ENCODE measurements at places on chromosomes 5 and 9.

DNA sequence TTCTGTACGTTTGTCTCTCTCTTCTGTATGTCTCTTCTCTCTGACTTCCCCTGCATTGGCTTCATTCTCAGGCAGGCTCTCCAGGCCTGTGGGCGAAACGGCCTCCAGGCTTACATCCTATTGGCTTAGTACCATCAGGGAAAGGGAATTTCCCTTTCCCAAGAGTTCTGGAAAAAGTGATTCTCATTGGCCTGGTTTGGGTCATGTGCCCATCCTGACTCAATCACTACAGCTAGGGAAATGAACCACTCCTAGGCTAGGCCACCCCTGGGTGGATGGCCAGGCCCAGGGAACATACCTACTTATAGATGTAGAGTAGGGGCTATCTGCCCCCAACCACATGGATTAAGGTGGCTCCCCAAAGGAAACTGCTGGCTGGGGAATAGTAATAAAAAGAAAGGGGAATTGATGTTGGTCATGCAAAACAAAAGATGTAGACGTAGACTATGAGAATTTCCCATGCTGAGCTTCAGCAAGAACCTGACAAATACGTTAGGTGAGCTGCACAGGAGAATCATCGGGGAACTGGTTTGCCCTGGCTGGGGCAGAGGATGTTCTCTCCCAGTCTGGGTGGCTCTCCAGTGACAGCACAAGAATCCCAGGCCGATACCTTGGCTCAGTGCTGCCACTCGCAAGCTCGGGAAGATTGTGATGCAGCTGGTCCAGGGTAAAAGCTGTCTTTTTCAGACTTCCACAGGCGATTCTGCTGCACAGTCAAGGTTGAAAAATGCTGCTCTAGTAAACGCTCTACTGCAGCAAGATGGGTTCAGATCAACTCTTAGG lies 3.7 kb upstream of the EGR1 start:
- no peak for DNase-seq

GRCh38 chr5:130871346-130872086 lies 293.5 kb downstream of the HINT1 start:
- no peak for DNase-seq

GRCh38 chr5:17412760-17413671 lies 85.0 kb upstream of the TAF11L2 start:
- no peak for DNase-seq

DNA sequence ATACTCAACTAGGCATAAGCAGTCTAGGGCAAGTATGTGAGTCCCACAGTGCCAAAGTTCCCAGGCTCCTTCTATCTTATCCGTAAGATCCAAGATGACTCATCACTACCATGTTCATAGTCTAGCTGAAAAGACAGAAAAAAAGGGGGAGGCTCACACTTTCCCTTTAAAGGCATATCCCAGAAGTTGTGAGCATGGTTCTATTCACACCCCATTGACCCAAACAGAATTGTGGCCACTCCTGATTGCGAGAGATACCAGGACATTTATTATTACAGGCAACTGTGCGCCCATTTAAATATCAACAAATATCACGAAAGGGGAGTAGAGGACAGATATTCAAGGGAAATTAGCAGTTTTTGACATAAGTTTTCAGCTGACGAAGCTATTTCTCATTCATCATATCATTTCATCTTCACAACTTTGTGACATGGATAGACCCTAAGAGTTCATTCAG lies 8.1 kb upstream of the PFDN1 start:
- no peak for DNase-seq

GRCh38 chr5:58071566-58071965 lies 388.3 kb downstream of the PLK2 start:
- no peak for DNase-seq

GRCh38 chr9:88971131-88971960 lies 19.9 kb upstream of the S1PR3 start:
- DNase-seq = no peak

DNA sequence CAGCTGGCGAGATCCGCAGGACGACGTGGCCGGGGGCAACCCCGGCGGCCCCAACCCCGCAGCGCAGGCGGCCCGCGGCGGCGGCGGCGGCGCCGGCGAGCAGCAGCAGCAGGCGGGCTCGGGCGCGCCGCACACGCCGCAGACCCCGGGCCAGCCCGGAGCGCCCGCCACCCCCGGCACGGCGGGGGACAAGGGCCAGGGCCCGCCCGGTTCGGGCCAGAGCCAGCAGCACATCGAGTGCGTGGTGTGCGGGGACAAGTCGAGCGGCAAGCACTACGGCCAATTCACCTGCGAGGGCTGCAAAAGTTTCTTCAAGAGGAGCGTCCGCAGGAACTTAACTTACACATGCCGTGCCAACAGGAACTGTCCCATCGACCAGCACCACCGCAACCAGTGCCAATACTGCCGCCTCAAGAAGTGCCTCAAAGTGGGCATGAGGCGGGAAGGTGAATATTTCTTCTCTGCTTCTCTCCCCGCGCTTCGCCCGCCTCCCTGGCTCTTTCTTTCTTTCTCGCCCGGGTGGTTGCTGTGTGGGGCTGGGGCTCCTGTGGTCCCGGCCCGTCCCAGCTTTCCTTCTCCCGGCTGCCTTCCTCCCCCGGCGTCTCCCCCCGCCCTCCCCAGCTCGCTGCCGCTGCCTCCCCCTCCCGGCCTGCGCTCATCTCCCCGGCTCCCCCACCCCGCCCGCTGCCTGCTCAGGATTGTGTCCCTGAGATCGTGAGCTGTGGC lies 2.2 kb downstream of the NR2F1 start:
- no peak for DNase-seq

DNA sequence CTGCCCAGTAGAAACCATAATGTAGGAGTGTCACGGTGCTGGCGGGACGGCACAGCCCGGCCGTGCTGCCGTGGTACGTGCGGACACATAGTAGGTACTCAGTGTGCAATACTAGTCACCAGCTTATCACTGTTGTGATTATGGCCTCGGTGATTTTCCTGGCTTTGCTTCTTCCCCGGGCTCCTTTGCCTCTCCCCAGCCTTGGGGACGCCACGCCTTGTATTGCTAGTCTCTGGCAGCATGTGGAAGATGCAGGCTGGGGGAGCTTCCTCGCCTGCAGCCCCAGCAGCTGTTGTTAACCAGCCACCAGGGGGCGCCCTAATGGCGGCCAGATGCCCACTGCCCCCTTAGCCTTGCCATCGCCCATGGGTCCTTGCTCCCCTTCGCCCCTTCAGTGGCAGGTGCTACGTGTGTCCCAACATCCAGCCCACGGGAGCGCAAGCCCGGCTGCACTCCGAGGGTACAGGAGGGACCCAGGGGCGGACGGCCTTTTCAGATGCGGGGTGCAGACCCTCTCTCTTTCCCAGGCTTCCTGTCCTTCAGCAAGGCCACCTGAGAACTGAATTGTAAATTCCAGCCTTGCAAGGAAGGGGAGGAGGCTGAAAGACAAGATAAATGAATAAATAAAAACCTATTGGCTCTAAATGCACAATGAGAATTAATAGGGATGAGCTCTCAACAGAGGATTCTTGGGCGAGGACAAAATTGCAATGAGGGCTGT lies 8.0 kb downstream of the NTNG2 start:
- DNase-seq = no peak

GRCh38 chr9:136700959-136701667 lies 11.3 kb upstream of the DIPK1B start:
- DNase-seq = no peak

- no peak for DNase-seq
These were observed 10.4 kb upstream of the SLC36A2 start for GRCh38 chr5:151357792-151358191.

Data from natural killer cell treated with Interleukin-12 subunit alpha and Interleukin-12 subunit beta and Interleukin-15 and Interleukin-18, amount 100 ng/mL, for 72 hours (primary cell).